ENCODE measurements at places on chromosomes 6 and 20.

DNA sequence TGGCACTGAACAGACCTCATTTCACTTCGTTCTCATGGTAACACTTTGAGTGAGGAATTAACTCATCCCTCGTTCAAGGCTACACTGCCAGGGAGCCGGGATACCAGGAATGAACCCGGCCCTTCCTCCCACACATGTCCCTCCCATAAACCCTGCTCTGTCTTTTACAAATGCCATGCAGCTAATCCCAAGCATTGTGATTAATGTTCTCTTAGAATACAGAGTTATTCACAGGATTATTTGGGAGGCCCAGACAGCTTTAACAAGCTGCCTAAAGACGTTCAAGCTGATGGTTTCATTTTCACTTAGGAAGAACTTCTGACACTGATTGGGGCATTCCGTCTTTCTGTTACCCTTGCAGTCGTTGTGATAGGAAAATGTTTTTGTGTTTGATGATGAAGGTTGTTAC, 42.5 kb upstream of the CD83 start:
- no peak for DNase-seq

- DNase-seq = no peak
Measured at GRCh38 chr20:48766961-48767960, 60.5 kb downstream of the PREX1 start.

DNA sequence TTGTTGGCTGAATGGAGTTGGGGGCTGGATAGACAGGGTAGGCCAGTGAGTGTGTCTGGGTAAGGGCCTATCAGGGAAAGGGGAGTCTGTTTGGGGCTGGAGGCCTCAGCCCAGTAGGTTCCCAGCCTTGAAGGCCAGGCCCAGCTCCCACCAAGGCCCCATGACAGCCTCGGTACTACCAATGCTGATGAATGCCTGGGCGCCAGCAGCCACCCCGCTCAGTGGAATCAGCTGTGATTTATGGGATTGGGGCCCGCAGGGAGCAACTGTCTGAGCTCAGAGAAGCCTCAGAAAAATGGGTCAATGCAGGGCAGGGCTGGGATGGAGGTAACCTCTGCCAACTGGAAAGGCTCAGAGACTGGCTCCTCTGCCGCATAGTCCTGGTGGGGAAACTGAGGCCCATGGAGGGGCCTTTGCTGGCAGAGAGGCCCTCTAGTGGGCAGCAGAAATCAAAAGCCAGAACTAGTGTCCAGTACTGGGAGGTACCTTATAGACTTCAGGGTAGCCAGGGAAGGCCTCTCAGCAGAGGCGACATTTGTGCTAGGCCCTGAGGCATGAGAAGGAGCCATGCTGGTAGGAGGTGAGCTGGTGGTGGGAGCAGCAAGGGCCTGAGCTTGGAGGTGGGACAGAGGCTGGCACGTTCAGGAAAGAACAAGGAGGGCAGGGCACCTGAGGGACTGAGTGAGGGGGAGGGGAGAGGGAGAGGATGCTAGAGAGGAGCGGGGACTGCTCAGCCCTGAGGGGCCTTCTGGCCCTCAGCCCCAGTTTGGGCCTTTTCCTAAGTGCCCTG, 36.4 kb downstream of the DLGAP4 start:
- DNase-seq = no peak

DNA sequence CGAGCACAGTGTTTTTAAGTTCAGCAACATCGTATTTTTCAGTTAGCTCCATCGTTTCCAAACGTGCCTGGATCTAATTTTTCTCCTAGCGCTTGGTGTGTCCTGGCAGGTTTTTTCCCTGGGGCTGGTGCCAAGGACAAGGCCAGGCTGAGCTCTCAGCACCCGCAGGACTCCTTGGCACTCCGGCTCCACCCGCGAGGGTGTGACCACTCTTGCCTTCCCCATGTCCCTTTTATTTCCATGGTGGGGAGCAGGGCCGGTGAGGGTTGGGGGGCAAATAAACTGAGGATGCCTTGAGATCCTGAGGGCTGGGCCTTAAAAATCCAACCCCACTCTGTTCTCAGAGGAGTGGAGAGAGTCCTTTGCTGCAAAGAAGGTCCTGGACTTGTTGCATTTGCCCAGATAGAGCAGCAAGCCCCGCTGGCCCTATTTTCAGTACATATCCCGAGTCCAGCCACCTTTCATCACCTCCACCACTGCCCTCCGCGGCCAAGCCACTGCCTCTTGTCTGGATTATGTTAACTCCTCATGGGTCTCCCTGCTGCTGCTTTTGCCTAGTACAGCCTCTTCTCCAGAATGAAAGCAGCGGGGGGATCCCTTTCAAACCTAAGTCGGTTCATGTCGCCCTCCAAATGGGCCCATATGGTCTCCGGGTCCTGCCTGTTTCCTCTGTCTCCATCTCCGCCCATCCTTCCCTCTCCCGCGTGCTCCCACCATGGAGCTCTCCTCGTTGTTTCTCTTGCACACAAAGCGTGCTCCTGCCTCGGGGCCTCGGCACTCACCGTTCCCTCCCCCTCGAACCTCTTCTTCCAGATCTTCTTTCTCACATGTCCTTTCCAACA, 4.5 kb upstream of the RAB44 start:
- DNase-seq = no peak

DNA sequence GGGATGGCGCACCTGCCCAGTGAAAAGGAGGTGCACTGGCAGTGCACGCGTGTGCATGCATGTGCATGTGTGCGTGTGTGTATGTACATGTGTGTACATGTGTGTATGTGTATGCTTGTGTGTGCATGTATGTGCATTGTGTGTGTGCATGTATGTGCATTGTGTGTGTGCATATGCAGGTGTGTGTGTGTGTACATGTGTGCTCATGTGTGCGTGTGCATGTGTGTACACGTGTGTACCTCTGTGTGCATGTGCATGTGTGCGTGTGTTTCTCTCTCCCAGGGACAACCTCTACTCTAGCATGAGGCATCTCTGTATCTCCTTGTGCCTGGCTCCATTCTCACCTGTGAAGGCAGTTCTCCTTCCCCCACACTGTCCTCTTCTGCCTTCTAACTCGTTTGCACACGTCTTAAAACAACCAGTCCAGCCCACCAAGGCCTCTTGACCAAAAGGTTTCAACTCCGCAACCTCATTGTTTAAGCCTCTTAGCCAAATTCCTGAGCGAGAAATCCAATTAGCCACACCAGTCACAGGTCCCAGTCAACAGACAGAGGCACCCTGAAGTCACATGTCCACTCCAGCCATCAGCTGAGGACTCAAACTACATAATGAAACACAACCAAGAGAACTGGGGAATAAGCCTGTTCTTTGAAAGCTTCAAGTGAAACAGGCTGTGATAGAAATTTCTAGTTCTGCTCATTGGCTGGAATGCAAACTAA, 103.5 kb upstream of the PTPRT start:
- no peak for DNase-seq

GRCh38 chr20:23112595-23112994, 26.5 kb upstream of the CD93 start:
- DNase-seq = no peak

DNA sequence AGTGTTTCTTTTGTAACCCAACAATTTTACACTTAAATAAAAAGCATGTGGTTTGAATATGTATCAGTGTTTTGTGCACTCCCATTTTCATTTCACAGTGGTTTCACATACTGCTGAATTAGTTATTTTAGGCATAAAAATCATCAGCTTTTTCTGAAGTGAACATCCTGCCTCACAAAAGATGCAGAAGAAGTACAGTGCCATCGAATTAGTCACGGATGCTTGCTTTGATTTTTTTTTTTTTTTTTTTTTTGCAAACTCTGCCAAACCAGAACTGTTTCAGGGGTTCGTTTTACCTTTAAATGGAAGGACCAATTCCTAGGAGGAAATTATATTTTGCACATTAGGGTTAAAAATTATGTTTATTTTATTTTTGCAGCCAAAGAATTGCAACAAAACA, 158.6 kb downstream of the RPS12 start:
- DNase-seq = no peak

DNA sequence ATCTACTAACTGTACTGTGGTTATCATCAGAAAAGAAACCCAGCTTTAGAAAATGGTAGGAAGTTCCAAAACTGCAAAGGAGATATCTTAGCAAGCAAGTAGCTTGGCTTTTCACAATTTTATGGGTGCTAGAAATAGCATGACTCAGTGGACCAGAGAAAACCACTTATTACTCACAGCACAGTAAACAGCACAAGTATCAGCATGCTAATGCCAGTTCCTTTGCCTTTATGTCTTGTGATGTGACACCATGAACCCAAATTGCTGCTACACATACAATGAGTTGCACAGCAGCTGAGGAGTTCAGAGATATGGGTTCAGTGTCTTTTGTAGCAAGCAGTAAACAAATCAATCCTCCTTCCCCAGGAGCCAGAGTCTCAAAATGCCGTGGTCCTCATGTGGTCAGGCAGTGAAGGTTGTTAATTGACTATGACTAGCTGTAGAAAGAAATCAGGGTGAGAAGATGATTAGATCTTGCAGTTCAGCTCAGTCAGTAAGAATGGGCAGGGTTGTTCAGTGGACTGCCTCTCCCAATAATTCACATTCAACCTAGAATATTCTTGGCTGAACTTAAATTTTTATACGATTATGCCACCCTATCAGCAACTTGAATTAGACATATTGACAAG, 73.3 kb downstream of the OPRM1 start:
- no peak for DNase-seq

DNA sequence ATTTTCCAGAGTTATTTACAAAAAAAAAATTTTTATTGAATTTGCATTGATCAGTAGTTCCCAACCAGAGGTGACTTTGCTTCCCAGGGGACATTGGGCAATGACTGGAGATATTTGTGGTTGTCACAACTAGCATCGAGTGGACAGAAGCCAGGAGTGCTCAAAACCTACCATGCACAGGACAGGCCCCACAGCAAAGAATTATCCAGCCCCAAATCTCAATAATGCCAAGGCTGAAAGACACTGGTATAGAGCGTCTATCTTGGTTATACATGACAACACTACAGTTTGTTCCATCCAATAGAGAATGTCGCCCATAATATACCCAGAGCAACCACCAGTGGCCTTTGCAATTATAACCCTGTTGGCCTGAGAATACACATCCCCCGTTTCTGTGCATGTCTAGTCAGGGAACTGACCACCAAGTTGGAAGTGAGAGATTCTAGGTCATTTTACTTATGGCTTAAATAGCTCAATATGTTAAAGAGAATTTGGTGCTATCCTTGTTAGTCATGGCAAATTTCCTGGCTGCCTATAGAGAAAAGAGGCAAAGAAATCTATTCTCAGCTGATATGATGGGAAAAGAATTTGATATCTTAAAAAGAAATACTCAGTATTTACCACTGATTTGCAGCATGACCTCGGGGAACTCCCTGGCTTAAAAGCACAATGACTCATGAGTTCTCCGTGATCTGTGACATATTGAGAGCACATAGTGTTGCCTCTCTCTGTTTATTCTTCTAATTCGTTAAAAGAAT, 76.0 kb upstream of the ADTRP start:
- no peak for DNase-seq

DNA sequence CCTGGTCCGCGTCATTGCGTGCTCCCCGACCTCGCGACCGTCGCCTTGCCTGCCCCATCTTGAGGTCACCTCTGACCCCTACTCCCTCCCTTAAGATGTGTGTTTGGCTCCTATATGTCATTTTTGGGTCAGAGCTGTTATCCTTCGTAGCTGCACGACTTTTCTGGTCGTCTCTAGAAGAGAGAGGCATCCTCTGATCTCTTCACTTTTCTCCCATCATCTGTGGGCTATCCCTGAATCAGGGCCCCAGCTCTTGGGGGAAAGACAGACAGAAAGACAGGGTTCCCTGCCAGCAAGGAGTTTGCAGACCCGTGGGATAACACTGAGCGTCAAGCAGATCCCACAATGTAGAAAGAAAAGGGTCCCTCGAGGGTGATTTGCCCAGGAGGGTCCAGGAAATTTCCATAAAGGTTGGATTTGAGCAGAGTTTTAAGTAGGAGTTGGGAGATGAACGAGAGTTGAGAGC, 555 bp downstream of the FAM120B start:
- DNase-seq = no peak

DNA sequence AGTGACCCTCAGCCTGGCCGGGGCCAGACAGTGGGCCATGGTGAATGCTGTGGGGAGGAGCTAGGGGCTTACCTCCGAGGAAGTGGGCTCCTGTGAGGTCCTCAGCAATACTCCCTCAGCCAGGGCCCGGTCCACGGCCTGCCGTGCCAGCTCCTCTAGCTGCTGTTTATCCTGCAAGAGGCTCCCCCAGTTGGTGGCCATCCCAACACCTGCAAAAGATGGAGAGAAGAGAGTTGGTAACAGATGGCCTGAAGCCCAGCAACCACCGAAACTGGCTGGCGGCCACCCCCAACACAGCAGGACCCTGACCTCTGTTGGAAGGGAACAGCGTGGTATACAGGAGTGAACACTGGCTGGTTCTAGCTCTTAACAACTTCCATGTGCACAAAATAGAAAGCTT, 4.0 kb downstream of the GSS start:
- no peak for DNase-seq

GRCh38 chr6:36326356-36326995, 10.2 kb downstream of the BNIP5 start:
- DNase-seq = no peak

DNA sequence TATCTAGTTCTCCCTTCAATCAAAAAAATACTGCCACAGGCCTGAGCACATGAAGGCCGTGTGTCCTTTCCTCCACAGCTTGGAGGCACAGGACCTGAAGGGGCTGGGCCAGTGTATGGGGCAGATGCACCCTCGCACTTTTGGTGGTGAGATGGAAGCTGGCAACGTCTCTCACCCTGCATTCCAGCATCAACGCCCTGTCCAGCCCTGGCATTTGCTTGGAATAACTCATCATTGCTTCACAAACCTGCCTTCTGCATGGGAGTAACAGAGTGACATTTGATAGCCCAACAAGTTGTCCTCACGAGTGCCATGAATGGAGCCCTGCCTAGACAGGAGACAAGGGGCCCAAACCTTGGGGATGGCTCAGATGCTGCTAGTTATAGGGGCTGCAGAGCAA, 257.9 kb downstream of the SMOC2 start:
- no peak for DNase-seq

- no peak for DNase-seq
Measured at GRCh38 chr20:62624719-62625453, 17.4 kb upstream of the SLCO4A1 start.

DNA sequence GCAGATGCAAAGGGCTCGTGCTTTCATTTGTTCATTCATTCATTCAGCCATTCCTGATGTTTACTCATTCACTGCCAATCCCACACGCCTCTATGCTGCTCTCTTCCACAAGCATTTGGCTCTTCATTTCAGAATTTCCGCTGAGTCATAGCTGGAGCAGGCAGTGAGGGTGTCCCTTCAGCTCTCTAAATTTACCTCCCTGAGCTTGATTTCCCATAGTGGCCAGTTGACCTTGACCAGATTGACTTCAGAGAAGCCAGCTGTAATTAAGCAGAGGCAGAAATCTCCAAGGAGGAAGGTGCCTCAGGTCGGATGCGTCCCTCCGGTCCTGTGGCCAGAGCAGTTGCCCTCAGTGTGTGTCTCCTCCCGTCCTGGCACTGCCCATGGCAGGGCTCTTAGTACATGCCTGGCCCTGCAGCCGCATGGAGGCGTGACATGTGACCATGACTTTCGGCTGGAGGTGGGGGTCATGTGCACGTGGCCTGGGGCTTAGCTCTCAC, 267.2 kb upstream of the ECI2 start:
- no peak for DNase-seq

GRCh38 chr20:62062661-62063314, 2.9 kb downstream of the TAF4 start:
- no peak for DNase-seq
